ENCODE measurements at places on chromosomes 6 and 20. TPM values are rescaled to one million over a fixed set of nuclear protein-coding genes. Genes with fewer than 3 reads are reported as not detected.
A peak's percentile ranks its signal among the peaks of the same experiment; 100 is the strongest.

Gene DTNBP1
- 23.1 TPM for total RNA-seq

Gene NRSN1
- total RNA-seq = not detected

Gene CLPSL2
- total RNA-seq = not detected

Gene GATA5
- not detected for total RNA-seq

Gene GNAS-AS1
- 1.3 TPM for total RNA-seq

Gene HLA-DOA
- 50.7 TPM for total RNA-seq

Gene MAS1
- not detected for total RNA-seq

Gene HCRTR2
- not detected for total RNA-seq

Gene ANKRD66
- not detected for total RNA-seq

Gene C6orf52
- total RNA-seq = 1.8 TPM

Gene PCED1A
- 89.5 TPM for total RNA-seq

Gene DYNLT2
- total RNA-seq = 7.2 TPM

Gene SUMO4
- 5.1 TPM for total RNA-seq

Gene BLOC1S5
- 24.7 TPM for total RNA-seq

Gene PTCRA
- not detected for total RNA-seq

GRCh38 chr20:62940875-62941274 lies 2.9 kb downstream of the GID8 start:
- DNase-seq = no peak

GRCh38 chr6:146090474-146090873 lies 61.6 kb downstream of the GRM1 start:
- no peak for DNase-seq

GRCh38 chr6:44266347-44266746 lies 996 bp upstream of the NFKBIE start:
- no peak for DNase-seq

GRCh38 chr6:53910834-53911233 lies 116.0 kb downstream of the LRRC1 start:
- DNase-seq = no peak

DNA sequence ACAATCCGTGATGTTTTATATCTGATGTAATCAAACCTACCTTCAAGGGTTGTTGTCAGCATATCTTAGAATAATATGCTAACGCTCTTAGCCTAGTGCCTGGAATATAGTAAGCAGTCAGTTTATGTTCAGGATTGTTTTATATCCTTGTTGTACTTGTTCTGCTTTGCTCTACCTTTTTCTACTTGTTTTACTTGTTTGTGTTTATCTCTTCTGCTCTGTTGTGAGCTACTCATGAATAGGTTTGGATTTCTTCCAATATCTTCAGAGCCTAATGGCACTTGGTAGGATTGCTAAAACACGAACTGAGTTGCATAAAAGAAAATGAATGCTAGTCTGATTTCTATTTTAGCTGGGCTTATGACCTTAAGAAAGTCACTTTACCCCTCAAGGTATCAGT lies 40.1 kb downstream of the DNAH8 start:
- DNase-seq = no peak

DNA sequence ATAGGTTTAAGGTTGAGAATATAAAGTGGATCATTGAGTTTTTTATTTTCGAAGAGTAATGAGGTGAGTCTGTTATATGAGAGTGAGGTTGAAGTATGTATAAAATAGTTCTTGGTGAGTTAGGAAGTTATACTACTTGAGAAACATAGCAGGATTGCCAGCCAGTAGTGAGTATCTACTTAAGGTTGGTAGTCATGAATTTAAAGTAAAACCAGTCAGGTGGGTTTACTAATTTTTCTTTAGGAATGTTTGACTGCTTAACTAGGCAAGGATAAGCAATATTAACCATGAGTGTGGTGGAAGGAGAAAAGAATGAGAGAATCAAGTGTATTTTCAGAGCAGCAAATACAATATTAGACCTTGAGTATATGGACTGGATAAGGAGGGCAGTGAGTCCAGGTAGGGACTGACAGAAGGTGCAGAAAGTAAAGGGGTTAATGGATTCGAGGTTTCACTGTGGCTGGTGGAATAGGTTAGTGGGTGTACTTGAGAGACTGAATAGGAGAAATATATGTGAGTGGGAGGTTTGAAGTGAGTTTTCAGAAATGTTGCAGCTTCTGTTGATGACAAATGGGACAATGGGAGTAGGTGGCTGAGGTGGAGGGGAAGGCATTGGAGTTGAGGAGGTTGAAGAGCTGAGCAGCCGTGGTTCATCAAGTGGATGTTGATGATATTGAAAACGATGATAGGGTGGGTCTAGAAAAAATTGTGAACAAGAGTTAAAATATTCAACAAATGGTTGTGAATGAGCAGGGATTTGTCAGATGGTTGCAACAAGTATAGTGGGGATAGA lies 232.5 kb upstream of the ASCC3 start:
- no peak for DNase-seq

DNA sequence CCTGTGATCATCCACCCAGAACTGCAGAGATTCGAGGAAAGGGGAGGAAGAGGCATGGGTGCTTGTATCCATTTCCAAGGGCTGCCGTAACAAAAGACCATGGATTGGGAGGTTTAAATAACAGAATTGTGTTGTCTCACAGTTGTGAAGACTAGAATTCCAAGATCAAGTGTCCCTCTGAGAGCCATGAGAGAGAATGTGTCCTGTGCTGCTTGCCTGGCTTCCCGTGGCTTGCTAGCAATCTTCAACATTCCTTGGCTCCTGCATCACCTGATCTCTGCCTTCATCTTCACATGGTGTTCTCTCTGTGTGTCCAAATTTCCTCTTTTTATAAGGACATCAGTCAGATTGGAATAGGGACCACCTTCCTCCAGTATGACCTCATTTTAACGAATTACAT lies 69.8 kb downstream of the CDC40 start:
- no peak for DNase-seq

DNA sequence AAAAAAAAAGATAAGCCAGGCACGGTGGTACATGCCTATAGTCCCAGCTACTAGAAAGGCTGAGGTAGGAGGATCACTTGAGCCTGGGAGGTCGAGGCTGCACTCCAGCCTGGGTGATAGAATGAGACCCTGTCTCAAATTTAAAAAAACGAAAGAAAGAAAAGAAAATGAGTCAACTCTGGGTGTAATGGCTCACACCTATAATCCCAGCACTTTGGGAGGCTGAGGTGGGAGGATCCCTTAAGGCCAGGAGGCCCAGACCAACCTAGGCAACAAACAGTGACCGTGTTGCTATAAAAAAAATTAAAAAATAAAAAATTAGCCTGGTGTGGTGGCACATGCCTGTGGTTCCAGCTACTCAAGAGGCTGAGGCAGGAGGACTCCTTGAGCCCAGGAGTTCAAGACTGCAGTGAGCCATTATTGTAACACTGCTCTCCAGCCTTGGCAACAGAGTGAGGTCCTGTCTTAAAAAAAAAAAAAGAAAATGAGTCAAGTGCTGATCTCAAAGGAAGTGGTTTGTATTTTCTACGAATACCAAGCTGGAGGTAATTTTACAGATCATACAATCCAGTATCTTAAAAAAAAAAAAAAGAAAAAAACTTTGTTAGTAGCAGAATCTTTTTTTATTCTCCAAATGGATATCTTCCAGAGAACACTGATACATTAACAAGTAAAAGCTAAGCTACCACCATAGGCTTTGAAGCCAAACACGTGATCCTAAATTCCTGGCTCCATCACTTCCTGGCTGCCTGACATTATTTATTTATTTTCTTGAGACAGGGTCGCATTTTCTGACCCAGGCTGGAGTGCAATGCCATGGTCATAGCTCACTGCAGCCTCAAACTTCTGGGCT lies 5.7 kb downstream of the COMMD7 start:
- DNase-seq = peak; percentile 46

GRCh38 chr6:7189101-7189758 lies 81.5 kb downstream of the RREB1 start:
- no peak for DNase-seq

GRCh38 chr6:30169658-30170614 lies 6.6 kb downstream of the TRIM15 start:
- DNase-seq = no peak

- no peak for DNase-seq
Measured at GRCh38 chr6:137219664-137220252, 573 bp upstream of the IFNGR1 start.

DNA sequence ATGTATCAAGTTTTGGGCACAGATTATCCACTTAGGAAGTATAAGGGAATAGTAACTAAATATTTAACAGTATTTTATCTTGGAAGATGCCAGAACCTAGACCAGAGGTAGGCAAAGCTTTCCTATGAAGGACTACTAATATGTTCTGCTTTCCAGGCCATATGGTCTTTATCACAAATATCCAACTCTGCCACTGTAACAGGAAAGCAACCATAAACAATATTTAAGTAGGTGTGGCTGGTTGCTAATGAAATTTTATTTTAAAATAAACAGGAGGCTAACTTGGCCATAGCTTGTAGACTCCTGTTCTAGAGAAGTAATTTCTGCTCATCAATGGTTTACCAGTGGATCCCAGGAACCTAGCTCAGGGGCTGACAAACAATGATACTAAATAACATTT lies 39.4 kb downstream of the NOL7 start:
- DNase-seq = no peak

GRCh38 chr6:147429794-147430193 lies 78.7 kb upstream of the SAMD5 start:
- DNase-seq = no peak

DNA sequence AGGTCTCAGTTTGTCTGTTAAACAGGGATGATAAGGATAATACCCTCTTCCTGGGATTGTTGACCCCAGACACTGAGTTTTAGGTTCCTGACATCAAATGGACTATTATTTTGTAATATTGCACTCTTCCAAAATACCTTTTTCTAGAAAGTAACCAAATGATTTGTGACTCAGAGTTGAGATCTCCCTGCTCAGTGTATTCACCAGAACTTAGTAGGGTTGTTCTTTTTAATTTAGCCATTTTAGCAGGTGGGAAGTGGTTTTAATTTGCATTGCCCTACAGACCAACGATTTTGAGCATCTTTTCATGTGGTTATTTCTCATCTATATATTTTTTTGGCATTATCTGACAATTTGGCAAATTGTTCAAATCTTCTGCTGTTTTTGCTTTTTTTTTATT lies 75.1 kb downstream of the TMEM242 start:
- no peak for DNase-seq

DNA sequence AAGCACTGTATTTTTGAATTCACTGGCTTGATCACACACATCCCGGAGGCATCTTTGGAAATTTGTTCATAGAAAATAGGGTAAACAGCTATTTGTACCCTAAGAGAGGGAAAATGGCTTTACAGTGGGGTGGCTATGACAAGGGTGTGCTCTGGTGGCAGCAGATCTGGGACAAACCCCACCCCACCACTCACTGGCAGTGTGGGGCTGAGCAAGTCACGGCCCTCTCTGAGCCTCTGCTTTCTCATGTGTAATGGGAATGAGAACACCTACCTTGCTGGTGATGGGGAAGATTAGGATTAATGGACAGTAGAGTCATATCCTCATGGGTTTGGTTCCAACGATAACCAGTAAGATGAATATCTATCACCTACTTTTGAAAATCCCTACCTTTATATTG lies 78.0 kb downstream of the KCNB1 start:
- DNase-seq = no peak

DNA sequence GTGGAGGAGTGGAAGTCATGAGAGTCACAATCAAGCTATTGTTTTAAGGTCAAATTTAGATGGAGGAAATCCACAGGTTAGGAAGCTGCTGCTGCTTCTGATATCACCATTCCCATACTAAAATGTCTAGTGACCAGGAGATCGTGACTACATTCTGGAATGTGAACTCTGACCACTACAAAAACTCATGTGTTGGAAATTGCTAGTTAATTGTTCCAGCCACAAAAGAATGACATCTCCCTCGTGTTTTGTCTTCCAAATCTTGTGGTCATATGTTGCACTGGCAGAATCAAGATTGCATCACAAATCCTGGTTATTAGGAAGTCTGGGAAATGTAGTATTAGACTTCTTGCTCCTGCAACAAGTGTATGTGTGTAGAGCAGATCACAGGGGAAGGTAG lies 441.9 kb downstream of the CD109 start:
- no peak for DNase-seq

DNA sequence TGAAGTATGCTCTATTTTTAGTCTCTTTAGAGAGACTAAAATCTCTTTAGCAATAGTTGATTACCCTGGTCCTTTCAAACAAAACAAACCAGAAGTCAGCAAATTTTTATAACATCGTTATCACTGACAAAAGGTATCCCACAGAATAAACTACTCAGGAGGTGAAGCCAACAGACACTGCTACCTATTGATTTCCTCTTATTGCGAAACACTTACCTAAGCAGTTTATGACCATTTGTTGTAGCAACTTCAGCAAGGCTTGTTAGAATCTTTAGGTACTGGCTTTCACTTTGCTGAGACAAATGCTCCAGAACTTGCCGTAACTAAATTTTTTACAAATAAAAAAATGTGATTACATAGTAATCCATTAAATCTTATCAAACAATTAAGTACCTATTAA lies 64.4 kb downstream of the HACE1 start:
- DNase-seq = no peak

DNA sequence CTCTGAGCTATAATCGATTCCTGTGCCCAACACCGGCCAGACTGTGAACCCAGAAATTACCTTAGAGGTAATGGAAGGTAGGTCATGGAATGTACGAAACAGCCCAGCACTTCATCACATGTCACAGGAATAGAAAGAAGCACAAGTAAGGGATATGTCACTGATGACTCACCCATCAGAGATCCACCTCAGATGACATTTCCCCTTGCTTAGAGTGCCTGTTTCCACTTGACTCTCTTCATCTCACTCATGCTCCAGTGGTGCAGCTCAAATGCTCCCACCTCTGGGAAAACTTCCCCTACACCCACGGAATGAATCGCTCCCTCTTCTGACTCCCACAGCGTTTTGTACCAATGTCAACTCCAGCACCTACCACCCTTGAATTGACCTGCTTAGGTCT lies 381.6 kb upstream of the CNR1 start:
- no peak for DNase-seq

DNA sequence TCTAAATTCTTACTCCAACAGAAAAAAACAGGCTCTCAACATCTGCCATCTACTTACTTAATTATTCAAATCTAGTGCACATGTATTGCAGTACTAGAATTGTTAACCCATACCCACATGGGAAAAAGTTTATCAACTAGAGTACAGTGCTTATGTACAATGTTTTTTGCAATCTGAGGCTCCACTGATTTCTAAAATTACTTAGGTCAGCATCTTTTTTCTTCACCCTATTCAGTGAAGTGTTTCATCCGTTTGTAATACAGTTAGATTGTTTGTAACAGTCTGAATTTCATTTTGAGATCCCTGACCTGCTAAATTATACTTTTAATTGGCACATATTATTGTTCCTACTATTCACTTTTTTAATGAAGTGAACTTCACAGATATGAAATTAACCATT lies 402.2 kb downstream of the FOXA2 start:
- DNase-seq = no peak

GRCh38 chr6:127221201-127221600 lies 45.5 kb upstream of the RNF146 start:
- DNase-seq = no peak

GRCh38 chr20:57245997-57246396 lies 20.4 kb downstream of the BMP7 start:
- DNase-seq = no peak

- DNase-seq = no peak
Measured at GRCh38 chr6:55040102-55040848, 134.0 kb upstream of the HCRTR2 start.
